Activated T-helper 9 cell treated with anti-CD3 and anti-CD28 coated beads, Interleukin-2, amount 50 U/mL, for 16 hours (primary cell): ENCODE measurements at places on chromosomes 3 and 15.

GRCh38 chr3:50652709-50653108 is 22.0 kb upstream of the DOCK3 start:
- DNase-seq, result peak; percentile 34

GRCh38 chr3:45001738-45002137 is 24.4 kb upstream of the CLEC3B start:
- DNase-seq, result no peak

GRCh38 chr3:183108470-183108869 is 9.2 kb upstream of the MCCC1 start:
- no peak for DNase-seq

DNA sequence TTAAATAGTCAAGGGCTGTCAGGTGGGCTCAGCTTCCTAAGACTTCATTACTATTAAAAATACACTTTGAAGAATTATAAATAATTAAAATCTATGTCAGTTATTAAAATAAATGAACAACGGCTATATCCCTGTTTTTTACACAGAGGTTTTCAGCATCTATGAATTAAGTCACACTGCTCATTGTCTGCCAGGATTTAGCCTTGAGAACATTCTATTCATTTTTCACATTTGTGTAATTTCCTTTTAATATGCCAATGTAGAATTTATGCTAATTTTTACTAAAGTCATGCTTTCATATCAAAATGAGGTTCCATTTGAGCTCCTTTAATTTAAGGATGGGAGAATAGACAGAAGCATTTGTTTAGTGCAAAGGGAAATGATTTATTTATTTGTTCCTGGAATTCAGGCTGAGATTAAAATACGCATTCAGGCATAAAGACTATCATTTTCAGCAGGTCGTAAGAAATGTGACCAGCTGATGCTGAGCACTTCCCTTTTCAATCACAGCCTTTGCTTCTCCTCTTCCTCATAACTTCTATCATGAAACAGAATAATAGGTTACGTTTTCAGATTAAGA is 345.1 kb downstream of the MFSD1 start:
- no peak for DNase-seq

- DNase-seq, result no peak
Measured at GRCh38 chr3:166171695-166172094, 334.5 kb upstream of the BCHE start.

DNA sequence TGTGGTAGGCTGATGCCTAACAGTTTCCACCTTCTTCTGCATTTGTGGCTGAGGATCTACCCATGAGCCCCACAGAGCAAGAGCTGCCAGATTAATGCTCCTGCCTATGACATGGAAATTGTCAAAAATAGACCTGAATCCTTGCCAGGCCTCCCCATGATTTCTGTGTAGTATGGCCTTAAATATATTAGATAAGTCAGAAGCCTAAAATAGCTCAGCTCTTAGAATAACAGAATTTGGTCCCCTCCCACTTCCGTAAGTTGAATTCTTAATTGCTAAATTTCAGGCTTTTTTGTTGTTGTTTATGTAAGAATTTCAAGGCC is 129.0 kb downstream of the SERPINI1 start:
- DNase-seq, result no peak

DNA sequence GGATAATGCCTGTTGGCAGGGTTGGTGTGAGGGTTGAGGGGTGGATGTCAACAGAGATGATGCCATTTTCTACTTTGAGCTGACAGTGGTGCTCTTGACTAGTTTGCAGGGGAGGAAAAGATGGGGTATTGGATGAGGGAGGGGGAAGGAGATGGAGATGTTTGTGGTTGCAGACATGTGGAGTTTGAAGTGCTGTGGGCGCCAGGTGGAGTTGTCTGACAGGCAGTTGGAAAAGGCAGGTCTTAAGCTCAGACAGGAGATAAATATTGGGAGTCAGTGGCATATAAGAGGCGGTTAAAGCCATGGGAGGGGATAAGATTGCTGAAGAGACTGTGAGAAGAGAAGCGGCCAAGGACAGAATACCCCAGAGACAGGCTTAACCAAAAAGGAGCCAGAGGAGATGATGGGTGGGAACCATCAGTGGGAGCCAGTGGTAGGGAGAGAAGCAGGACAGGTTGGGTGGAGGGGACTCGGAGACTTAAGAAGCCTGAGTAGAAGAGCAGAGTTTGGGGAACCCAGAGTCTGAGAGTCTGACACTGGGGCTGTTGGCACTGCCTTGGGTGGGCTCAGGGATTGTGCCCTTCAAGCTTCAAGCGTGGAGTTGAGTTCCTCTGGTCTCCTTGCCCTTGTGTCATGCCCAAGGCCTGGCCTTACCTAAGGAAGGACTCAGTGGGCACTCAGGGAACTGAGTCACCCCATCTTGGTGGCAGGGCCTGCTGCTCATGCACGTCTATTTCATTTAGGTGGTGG is 13.9 kb downstream of the COPG1 start:
- no peak for DNase-seq

DNA sequence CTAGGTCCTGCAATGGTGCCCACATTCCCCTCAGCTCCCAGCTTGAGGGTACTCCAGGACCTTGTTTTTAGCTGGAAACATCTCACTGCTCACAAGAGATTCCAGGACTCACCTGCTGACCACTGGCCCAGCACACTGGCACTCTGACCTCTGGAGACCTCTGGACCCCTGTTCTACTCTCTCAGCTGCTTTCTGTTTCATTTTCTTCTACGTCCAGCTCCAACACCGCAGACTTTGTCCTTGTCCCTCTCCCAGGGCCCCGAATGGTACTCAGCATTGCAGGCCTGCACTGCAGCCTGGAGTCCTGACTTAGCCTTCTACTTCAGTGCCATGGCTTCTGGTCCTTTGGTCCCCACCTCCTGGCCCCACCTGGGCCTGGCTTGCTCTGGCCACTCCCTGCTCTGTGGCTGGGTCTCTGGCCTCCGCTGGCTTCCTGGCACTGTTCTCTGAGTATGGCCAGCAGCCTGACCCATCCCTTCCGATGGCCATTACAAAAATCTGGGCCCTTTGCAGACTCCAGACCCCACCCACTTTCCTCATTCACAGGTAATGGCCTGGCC is 27.9 kb downstream of the KY start:
- DNase-seq, result no peak

GRCh38 chr3:43852066-43852465 is 161.3 kb downstream of the ABHD5 start:
- no peak for DNase-seq

DNA sequence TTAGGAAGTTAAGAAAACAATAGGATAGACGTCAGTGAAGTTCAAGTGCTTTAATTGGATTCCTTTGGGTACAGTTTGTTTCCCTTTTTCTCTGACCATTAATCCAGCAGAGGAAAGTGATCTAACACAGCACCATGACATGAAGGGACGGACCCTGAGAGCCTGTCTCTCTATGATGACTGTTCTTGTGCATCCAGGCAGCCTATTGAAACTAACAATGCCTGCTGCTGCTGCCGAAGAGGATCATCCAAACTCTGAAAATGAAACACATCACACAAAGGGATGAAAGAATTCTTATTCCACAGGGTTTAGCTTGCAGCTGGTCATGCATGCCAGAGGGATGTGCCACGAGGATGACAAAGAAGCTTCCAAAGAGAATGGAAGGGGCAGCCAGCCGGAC is 75.5 kb downstream of the ZBTB20 start:
- DNase-seq, result no peak

DNA sequence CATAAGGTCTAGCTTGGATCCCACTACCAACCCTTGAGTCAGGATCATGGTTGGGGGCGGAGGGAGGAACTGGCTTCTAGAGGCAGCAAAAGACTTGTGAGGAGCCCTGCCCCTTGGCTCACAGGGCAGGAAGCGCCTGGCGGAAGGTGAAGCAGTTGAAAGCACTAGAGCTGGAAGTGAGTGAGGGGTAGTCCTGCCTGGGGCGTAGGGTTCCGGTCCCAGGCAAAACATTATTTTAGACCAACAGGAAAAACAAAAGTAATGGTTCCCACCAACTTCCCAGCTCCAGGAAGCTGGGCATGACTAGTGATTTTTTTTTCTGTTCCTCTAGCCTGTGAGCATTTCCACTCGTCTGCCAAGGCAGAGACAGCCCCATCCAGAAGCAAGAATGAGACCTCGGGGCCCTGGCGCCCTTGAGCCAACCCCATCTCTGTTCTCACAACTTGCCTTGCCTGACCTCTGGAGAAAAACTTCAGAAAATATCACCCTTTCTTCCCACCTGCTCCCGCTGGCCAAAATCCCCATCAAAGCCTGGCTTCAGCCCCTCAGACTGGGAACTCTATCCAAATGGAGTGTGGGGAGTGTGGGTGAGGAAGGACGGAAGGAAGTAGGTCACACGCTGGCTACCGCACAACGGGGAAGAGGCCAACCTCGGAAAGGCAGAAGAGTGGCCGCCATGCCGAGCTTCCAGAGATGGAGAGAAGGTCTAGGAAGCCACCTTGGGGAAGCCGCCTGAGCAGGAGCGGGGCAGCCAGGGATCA is 57.5 kb downstream of the RBPMS2 start:
- DNase-seq, result no peak

- no peak for DNase-seq
Measured at GRCh38 chr15:97903971-97904572, 56.4 kb upstream of the ARRDC4 start.

GRCh38 chr15:28992336-28992864 is 106.6 kb downstream of the APBA2 start:
- no peak for DNase-seq

GRCh38 chr3:177062052-177062732 is 135.1 kb downstream of the TBL1XR1 start:
- DNase-seq, result no peak

DNA sequence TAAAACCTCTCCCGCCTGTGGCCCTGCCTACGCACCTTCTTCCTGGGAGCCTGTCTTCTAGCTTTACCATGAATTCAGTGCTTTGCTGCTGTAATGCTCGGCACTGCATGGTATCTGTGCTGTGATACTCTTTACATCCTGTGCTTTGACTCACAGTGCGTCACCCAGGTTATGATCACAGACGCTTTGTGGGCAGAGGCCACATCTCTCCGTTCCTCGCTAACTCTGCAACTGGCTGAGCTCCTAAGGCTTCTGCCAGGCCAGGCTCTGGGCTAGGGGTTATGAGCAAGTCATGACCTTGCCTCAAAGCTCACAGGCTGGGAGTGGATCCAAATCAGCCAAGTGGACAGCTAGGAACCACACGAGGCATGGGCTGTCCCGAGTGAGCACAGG is 23.2 kb downstream of the SPTBN5 start:
- peak; percentile 41 for DNase-seq

DNA sequence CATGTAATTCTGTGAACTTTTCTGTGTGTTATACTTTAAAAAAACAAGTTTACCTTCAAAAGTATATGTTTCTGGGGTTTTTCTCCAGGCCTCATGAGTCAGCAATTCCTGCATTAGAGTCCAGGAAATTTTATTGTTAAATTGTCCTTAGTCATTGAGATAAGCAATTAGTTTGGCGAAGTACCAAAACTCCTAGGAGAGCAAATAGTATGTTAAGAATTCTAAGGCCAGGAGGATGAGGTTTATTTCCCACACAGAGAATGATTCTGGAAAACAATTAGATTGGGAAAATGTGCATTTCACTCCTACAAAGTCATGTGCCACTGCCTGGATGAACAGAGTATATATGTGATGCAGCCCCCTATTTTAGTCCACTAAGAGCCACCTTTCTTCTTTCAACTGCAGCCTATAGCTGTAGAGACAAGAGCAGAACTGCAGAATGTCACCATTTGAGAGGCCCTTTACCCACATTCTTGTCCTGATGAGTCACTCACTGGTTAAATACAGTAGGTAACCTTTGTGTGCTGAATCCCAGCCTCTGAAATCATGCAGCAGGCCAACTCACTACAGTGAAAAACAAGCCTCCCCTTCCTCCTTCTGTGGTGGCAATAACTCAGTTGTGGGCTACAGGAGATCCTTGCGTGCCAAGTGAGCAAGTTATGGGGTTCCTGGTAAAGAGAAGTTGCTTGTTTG is 452.8 kb upstream of the THBS1 start:
- no peak for DNase-seq

GRCh38 chr15:78315686-78316282 is 16.4 kb upstream of the SKIC8 start:
- no peak for DNase-seq
